ENCODE measurements at places on chromosomes 13 and 19.

GRCh38 chr13:107736731-107737130 lies 478.6 kb downstream of the LIG4 start:
- DNase-seq: no peak

DNA sequence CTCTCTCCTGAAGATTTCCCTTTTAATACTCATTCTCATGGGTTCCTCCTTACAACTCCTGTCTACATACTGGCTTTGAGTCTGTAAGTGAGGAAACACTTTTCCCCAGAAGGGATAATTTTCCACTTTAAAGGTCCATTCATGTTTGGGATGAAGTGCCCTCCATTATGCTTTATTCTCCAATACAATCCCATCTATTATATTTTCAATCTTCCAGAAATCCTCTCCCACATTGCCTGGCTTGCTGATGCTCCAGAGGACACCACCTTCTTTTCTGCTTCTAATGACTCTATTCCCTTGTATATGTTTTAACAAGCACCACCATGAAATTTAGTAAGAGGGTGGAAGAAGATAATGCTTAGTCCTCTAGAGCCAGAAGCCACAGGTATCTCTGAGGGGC lies 92.7 kb upstream of the NBEA start:
- no peak for DNase-seq

GRCh38 chr19:38352611-38353010 lies 17.0 kb downstream of the CATSPERG start:
- DNase-seq: no peak

- DNase-seq: no peak
These were observed 967 bp upstream of the NR2C2AP start for GRCh38 chr19:19204181-19204580.

GRCh38 chr13:41503356-41503755 lies 46.0 kb downstream of the RGCC start:
- no peak for DNase-seq

DNA sequence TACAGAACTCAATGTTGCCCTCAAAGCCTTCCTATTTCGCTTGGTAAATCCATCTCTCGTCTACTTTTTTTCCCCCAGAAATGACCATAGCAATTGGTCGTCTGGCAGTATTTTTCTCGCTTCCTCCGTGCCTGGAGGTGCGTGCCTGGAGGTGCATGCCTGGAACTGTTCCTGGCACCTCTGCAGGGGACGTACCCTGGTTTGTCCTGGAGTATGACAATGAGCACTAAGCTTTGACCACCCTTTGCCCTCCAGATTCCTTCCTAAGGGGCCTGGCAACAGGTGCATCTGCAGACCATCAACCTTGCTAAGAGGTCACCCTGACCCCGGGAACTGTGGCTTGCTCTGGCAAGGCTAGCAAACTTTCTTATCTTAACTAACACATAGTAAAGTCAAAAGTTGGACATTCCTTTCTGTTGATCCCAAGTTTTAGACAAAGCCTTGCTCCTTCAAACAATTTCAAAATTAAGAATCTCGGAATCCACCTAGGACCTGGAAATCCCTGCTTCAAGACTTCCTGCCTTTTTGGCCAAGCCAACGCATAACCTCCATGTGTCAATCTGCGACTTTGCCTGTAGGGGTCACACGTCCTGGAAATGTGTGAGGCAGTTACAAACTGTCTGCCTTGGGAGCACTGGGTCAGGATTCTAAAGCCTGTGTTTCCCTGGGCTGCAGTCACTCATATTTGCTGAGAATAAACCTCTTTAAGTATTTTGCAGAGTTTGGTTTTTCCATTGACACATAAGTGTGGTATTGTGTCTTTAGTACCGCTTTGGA lies 28.8 kb upstream of the TUBGCP3 start:
- no peak for DNase-seq

GRCh38 chr13:113915012-113915763 lies 51.3 kb upstream of the GAS6 start:
- no peak for DNase-seq

DNA sequence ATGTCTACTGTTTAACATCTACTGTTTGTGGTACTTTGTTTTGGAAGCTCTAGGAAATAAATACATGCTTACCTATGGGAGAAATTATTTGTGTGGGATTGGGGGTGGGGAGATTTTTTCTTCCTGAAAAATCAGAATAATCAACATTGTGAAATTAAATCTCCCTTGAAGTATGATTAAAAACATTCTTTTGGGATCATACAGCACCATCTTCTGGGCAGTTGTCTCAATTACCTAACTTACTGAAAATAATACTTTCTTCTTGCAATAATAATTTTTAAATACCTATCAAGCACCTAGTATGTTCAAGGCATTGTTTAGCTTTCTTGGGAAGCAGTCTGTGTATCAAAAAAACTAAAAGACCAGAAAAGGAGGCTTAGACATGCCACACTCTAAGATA lies 576.5 kb upstream of the ARGLU1 start:
- no peak for DNase-seq

DNA sequence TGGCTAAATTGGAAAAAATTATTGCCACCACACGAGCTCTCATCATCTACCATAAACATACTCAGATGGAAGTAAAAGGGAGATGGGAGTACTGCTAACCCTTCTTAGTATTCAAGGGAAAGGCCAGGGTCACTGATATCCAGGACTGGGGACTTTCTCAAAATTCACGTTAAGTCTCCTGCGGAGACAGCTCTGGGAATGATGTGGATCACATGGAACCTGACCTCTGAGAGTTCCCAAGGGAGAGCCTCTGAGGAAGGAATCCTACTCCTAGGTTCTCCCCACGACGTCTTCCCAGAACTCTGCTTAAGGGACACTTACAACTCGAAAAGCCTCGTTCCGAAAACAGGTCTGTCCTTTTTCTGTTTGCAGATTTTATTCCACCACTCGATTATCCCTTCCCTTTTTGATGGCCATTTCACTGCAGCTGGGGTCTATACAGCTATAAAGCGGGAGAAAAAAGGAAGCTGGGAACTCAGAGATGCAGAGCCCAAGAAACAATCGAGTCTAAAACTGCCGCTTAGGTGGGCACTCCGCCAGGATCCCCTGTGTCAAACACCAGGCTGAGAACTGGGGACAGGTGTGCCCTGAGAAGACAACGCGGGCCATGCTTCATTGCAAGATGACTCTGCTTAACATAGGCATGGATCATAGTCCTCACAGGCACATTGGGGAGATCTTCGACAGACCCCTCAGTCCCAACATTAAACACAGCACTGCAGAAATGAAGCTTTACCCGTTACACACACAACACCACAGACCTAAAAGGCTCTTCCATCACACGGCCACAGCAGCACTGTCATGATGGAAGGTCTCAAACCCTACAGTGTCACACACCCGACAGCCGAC lies 823 bp upstream of the ZNF567 start:
- DNase-seq: no peak

DNA sequence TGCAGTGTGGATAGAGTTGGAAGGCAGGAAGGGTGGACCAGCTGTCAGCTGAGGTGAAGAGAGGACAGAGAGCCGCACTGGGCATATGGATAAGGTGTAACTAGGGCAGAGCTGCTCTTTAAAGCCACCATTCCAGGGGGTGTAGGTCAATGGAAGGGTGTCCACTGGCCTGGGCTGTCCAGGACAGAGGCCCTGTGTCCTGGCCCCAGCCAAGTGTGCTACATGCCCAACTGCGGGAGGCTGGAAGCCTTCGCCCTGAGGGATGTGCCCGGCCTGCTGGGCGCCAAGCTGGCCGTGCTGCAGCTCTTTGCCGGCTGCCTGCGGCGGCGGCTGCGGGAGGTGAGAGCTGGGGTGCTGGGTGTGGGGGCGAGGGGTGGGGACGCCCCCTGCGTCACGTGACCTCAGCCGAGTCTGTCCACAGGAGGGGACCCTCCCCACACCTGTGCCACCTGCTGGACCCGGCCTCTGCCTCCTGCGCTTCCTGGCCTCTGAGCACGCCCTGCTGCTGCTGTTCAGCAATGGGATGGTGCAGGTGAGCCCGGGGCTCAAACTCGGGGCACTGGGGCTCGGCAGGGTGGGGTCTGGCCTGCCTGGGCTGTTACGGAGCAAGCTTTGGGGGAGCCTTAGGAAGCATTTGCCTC lies 9.8 kb downstream of the PLK5 start:
- DNase-seq: no peak

GRCh38 chr13:89701913-89702312 lies 1645.6 kb upstream of the MIR17HG start:
- DNase-seq: no peak

GRCh38 chr19:56348289-56348877 lies 33.7 kb upstream of the ZSCAN5A start:
- DNase-seq: no peak

Data from stimulated activated CD8-positive, alpha-beta memory T cell treated with anti-CD3 and anti-CD28 coated beads, Interleukin-4, amount 100 ng/mL, for 24 hours (primary cell).